ENCODE measurements at places on chromosomes 16 and 17.

- no peak for DNase-seq
These were observed 35.3 kb upstream of the HELZ start for GRCh38 chr17:67280279-67280678.

DNA sequence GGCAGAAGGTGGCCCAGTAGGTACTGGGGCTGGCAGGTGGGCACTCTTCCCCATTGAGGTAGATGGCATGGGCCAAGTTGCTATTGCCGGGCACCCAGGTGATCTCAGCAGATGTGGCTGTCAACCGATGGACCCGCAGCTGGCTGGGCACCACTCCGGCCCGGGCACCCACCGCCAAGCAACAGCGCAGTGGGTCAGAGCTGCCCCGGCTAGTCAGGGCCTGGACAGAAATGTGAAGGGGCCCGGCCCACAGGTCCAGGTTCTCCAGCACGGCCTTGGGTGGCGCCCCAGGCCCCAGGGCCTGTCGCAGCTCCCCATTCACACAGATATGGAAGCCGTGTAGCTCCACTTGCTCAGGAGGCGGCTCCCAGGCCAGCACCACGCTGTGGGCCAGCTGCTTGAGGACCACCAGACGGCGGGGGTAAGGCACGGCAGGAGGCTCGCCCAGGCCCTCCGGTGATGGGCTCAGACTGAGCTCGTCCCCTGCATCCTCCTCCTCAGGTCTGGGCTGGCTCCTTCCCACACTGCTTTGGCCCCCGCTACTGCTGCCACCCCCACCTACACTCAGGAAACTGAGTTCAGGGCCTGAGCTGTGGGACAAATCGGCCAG is 16.5 kb downstream of the TSPOAP1 start:
- no peak for DNase-seq

DNA sequence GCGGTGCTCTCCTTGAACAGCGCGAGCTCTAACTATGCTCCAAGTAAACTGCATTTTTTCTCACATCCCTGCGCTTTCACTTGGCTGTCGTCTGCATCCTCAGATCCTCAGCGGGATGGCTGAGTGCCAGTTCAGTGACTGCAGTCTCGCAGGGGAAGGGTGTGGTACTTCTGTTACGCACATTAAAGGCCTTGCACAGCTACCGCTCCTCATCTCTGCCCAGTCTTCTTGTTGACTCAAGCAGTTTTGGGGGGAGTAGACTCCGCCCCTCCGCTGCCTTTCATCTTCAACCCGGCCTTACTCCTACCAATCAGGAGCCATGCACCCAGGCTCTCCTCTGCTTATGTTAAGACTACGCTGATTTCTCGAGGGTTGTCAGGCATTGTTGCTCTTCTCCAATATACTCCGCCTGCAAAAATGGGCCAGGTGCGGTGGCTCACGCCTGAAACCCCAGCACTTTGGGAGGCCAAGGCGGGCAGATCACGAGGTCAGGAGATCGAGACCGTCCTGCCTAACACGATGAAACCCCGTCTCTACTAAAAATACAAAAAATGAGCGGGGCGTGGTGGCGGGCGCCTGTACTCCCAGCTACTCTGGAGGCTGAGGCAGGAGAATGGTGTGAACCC is 10.0 kb downstream of the ATP5PD start:
- DNase-seq: peak; percentile 69

GRCh38 chr16:78258375-78259065 is 159.1 kb downstream of the WWOX start:
- DNase-seq: no peak

GRCh38 chr17:49455272-49455861 is 39.7 kb upstream of the NGFR start:
- no peak for DNase-seq

DNA sequence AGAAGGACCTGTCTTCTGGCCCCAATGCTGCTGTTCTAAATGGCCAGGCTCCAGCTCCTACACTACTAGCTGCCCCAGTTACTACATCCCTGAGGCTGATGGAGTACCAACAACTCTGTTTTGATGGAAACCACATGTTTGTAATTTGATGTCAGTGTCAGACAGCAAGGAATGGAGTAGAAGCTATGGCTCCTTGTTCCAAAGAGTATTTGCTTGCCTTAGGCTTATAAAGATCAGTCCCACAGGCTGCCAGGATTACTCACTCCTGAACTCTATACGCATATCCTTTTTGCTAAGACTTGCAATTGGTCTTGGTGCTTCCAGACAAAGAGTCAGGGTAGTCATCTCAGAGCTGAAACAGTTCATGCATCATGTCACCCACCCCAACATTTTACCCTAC is 139.6 kb downstream of the HS3ST3A1 start:
- DNase-seq: no peak

GRCh38 chr16:69150146-69150865 is 17.9 kb downstream of the UTP4 start:
- peak; percentile 87 for DNase-seq

- DNase-seq: no peak
These were observed 113.0 kb downstream of the COPRS start for GRCh38 chr17:31745964-31746600.

DNA sequence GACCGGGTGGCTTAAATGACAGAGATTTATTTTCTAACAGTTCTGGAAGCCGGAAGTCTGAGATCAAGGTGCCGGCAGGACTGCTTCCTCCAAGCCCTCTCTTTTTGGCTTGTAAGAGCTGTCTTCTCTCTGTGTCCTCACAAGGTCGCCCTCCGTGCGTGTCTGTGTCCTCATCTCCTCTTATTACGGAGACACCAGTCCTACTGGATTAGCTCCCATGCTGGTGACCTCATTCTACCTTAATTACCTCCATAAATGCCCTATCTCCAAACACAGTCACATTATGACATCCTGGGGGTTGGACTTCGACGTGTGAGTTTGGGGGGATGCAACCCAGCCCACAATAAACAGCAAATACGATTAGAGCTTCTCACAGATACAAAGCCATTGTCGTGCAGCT is 161.5 kb downstream of the FOXL1 start:
- DNase-seq: no peak

GRCh38 chr17:80379348-80379747 is 35.6 kb upstream of the ENDOV start:
- no peak for DNase-seq

DNA sequence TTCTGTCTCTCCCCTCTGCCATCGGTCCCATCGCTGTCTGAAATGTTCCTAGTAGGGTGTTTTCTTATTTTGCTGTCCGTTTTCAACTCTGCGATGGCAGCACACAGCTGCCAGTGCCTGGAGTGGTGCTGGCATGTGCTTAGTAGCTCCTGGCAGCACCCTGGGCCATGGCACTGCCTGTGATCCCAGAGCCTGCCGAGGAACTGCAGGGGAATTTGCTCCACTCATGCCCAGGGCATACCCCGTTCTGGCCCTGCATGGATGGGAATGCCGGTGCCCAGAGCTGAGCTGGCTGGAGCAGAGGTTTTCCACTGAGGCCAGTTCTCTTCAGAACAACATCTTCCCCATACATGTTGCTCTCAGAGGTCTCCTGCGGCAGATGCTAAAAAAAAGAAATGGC is 43.1 kb downstream of the GPT2 start:
- no peak for DNase-seq

DNA sequence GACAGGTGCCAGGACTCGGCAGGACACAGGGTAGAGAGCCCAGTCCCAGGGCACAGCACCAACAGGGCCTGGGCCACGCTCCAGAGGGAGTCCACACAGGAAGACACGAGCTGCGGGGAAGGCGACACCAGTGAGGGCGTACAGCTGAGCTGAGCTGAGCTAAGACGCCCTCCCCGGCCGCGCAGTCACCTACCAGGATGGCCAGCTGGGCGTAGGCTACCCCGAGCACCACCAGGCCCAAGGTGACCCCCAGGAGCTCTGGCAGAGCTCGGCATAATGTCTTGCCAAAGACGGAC is 42.6 kb downstream of the TSC2 start:
- DNase-seq: no peak

DNA sequence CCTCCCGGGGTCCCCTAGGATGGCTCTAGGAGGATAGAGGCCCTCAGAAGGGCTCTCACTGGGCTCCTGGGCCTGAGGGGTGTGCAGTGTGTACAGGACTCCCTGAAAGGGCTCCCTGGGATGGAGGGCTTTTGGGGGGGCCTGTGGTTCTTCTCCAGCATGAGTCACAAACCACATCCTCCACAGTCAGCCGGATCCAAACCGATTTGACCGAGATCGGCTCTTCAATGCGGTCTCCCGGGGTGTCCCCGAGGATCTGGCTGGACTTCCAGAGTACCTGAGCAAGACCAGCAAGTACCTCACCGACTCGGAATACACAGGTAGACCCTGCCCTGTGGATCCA is 4.5 kb downstream of the TRPV2 start:
- no peak for DNase-seq

DNA sequence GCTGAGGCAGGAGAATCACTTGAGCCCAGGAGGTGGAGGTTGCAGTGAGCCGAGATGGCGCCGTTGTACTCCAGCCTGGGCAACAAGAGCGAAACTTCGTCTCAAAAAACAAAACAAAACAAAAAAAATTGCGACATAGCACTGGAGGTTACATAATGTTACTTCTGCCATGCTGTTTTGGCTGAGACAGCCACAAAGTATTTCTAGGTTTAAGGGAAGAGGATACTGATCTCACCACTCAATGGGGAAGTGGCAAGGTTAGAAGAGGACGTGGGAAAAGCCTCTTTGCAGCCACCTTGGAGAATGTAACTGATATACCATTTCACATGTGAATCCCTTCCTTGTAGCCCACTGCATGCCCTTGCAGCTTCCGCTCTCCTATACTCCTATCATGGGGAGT is 131.2 kb upstream of the NLRP1 start:
- DNase-seq: peak; percentile 42

GRCh38 chr16:53081032-53081424 is 26.2 kb downstream of the CHD9 start:
- no peak for DNase-seq

- no peak for DNase-seq
These were observed 26.1 kb upstream of the CYTH1 start for GRCh38 chr17:78808163-78808562.

DNA sequence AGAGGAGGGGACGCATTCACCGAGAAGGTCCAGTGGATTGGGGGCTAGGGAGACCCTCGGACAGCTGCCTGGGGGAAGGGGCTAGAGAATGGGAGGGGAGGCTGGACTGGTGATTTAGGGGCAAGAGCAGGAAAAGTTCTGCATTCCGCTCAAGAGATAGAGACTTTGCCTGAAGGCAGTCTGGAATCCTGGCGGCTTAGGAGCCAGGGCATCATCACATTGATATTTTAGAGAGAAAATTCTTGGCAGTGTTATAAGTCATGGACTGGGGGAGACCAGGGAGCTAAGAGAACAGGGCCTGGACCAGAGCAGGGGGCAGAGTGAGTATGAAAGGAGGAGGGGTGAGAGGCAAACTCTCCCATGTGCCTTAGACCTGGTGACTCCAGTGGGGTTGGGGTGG is 35.8 kb downstream of the MSI2 start:
- no peak for DNase-seq

DNA sequence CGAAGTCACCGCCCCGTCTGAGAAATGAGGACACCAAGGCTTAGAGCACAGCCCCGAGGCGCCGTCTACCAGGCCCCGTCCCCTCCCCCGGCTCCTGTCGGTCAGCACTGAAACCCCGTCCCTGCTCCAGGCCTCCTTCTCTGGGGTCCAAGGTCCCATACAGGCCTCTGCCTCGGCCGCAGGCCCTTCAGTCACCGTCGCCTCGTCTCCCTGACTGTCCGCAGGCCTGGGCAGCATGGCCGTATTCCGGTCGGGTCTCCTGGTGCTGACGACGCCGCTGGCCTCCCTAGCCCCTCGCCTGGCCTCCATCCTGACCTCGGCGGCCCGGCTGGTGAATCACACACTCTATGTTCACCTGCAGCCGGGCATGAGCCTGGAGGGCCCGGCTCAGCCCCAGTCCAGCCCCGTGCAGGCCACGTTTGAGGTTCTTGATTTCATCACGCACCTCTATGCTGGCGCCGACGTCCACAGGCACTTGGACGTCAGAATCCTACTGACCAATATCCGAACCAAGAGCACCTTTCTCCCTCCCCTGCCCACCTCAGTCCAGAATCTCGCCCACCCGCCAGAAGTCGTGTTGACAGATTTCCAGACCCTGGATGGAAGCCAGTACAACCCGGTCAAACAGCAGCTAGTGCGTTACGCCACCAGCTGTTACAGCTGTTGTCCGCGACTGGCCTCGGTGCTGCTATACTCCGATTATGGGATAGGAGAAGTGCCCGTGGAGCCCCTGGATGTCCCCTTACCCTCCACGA is 617 bp downstream of the COASY start:
- no peak for DNase-seq

GRCh38 chr17:46791531-46791930 is 27.0 kb downstream of the WNT3 start:
- DNase-seq: no peak

DNA sequence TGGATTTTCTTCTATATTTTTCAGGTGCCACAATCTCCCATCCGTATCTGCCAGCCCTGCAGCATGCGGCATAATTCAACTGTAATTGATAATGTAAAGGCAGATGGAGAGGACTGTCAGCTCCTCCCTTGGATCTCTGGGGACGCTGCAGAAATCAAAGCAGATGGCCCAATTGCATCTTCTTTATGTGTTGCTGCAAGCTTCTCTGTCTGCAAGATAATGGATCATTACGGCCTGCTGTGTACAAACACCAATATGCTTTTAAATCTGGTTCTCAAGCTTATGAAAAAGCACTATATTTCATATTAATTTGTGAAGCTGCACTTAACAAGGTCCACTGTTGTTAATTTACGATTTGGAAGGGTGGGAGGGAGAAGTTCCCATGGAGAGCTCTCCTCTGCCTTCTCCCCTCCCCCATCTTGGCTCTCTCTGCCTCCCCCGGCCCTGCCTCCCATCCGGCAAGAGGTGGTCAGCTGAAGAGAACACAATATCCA is 607.5 kb downstream of the TOX3 start:
- DNase-seq: peak; percentile 12

DNA sequence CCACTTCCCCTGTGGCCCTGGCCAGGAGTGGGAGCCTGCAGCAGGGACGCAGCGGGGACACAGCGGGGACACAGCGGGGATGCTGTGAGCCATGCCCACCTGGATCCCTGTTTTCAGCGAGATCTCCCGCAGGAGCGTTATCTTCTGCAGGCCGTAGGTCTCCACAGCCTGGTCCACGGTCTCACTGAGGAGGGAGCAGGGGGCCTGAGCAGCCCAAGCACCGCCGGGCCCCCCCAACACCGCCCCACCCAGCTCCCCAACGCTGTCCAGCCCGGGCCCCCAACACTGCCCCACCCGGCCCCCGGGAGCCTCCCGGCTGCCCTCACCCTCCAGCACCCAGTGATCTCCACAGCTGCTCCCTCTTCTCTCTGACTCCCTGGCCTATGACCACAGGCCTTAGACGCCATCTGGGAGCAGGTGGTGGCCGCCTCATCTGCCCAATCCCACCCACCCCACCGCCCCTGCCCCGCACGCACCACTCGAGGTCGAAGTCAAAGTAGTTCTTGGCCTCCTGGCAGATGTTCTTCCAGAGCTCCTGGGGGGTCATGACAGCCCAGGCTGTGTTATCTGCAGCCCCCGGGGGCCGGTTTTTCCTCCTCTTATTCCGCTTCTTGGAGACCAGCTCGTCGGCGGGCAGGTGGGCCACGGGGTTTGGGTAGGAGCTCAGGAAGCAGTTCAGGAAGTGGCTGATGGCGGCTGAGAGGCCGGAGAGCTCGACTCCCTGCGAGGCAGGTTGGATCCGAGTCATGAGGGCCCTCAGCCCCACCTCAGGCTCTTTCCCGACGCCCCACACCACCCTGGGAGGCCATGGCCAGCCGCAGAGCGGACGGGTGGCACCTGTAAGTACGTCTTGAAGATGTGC is 17.0 kb downstream of the CLUH start:
- DNase-seq: no peak

- no peak for DNase-seq
These were observed 227.1 kb downstream of the MAP2K4 start for GRCh38 chr17:12247761-12248160.

- DNase-seq: no peak
These were observed 3.2 kb downstream of the ZC3H7A start for GRCh38 chr16:11793840-11794239.

- DNase-seq: no peak
These were observed 74.6 kb downstream of the SOCS1 start for GRCh38 chr16:11181242-11181898.
